ENCODE measurements at places on chromosomes 4 and X.

DNA sequence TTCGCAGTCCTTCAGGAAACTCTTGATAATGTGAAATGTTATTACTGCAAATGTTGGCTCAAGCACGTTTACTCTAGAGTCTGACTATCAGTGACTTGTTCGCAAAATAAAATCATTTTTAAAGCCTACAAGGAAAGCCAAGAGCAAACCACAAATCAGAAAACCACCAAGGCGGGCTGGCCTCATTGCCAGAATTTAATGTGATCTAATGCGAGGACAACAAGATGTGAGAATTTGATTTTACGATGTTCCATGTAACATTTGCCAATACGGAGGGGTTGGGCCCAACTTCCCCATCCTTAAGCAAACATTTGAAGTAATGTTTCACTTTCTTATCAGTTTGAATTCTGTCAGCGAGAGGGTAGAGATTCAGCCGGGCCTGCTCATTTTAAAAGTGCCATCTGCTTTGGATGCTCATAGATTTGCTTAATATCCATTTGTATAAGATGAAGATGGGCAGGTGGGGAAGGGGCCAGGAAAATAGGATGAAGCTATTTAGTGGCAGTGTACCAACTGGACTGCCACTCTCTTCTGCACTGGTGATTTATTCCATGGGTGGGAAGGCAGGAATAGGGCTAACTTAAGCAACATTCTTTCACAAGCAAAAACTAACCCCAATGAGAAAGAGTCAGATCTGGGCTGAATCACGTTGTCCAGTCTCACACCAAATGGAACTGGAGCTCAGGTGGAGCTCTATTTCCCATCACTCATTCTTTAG, 225.3 kb downstream of the ANAPC10 start:
- no peak for DNase-seq

- DNase-seq = no peak
Observed at GRCh38 chrX:107465932-107466620, 16.6 kb downstream of the FRMPD3 start.

DNA sequence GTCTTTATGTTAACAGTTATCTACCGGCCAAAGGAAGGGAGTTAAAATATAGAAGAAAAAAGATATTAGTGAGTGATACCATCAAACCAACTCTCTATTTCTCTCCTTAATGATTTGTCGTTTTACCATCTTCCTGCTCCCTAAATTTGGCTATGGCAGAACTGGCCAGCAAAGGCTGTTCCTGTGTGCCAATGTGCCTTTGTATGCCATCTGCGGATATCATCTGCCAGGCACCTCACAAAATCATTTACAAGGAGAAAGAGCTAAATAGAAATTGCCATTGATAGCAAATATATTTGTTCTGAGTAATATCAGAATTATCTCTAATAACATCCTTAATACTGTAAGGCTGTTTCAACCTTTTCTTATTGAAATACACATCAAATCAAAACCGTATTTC, 22.4 kb downstream of the GPM6A start:
- DNase-seq = no peak

DNA sequence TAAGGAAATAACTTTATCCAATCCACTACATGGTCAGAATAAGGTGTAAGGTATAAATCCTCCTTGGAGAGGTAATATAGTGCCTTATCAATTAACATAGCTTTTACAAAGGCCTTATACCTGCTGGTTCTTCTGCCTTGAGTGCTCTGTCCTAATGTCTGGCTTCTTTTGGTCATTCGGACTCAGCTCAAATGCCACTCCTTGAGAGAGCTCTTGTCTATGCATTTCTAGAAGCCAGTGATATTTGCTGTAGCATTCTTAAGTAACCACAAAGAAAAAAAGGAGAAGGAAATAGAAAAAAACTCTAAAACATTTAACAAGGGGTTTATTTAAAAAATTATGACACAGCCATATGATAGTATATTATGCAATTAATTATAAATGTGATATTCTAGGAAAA, 444.8 kb upstream of the SLIT2 start:
- no peak for DNase-seq

- no peak for DNase-seq
Observed at GRCh38 chrX:154013001-154013421, 6.7 kb downstream of the IRAK1 start.

DNA sequence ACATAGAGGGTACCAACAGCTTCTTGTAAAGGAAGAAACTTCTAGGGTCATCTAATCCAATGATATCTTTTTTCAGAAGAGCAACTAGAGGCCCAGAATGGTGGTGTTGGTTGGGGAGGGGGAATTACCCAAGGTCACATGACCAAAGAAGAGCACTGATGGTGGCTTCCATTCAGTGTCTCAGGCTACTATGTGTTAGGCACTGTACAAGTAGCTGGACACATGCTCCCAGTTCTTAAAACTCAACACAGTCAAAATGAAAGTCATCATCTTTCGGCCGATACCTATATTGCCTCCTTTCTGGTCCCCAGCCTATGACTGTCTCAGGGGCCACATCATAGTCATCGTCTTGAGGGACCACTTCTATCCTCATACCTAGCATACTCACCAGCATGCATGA, 88.1 kb downstream of the ARHGAP6 start:
- DNase-seq = no peak

GRCh38 chr4:132669786-132670185, 479.3 kb upstream of the PCDH10 start:
- DNase-seq = no peak

Data from stimulated activated CD8-positive, alpha-beta memory T cell treated with anti-CD3 and anti-CD28 coated beads, Interleukin-7, amount 100 ng/mL, for 4 hours (primary cell).